NCI-H524 treated with DMSO at 0.1 percent for 48 hours (cell line): ENCODE measurements at places on chromosomes 1 and 21.

GRCh38 chr1:98119796-98120195, 199.0 kb upstream of the DPYD start:
- DNase-seq = no peak

DNA sequence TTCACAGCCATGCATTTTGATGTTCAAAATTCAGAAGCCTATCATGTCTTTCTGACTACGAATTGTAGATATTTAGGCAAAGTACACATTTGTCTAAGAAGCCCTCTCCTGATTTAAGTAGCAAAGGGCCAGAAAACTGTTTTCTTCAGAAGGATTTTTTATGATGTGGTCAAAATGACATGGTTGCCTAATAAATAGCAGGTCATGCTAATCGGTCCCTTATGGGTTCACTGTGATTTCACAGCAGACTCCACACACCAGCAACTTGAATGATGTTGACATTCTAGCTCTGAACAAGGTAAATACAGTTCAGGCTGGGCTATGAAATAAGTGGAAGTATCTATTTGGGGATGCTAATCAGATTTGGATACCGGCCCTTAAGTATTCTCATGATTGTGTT, 178.7 kb upstream of the DPYD start:
- DNase-seq = no peak

GRCh38 chr1:65758128-65758527, 34.6 kb upstream of the PDE4B start:
- no peak for DNase-seq

GRCh38 chr1:57860325-57860724, 436.5 kb upstream of the DAB1 start:
- no peak for DNase-seq

GRCh38 chr1:33342041-33342723, 21.3 kb upstream of the A3GALT2 start:
- DNase-seq = peak; percentile 74

- DNase-seq = no peak
These were observed 367 bp downstream of the WNT2B start for GRCh38 chr1:112509005-112509659.

GRCh38 chr1:10687251-10687651, 109.2 kb downstream of the CASZ1 start:
- no peak for DNase-seq

- no peak for DNase-seq
These were observed 4.3 kb downstream of the ADAMTSL4 start for GRCh38 chr1:150553392-150554085.

DNA sequence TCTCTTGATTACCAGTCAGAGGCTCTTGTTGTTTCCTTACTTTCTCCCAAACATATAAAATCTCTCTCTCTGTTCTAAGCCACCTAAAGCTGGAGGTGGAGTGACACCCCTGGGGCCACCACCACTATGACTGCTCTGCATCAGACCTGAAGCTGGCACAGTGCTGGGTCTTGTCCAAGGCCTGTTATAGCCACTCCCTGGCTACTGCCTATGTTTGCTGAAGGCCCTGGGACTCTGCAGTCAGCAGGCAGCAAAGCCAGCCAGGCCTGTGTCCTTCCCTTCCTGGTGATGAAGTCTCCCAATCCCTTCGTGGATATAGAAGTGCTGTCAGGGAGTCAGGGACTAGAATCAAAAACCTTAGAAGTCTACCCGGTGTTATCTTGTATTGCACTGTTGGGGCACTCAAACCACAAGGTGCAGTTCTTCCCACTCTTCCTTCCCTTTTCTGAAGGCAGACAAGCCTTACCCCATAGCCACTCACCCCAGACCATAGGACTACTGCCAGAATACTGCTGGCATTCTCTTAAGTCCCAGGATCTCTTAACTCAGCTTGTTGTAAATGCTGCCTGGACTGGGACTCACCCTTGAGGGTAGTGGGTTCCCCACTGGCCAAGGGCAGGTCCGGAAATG, 103.1 kb downstream of the RPS6KC1 start:
- no peak for DNase-seq
